ENCODE measurements at places on chromosomes 11 and 22.

GRCh38 chr11:121630041-121630440 lies 177.3 kb upstream of the SORL1-AS1 start:
- DNase-seq = no peak

DNA sequence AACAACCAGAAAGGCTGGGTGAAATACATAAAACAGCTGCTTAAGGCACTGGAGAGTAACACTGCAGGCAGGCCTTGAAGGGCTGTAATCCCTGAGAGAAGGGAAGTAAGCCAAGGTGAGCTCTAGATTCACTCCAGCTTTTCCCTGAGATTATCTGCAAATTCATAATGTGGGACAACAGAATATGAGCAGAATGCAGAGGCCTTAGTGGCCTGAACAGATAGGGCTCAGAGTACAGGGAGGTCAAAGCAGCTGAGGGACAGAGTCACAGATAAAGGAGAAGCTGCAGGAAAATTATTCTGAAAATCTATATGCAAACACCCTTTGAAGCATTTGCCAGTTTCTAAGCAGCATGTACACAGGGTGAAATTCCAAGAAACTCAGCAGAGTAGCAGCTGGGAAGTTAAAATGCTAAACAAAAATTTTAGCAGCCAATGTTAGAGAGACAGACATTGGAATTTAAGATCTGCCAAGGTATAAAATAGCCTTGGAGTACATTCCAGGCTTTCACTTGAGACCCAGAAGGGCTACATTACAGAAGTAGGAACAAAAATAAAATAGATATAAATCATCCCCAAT lies 48.1 kb upstream of the CWF19L2 start:
- no peak for DNase-seq

GRCh38 chr11:126167488-126167887 lies 44.0 kb downstream of the RPUSD4 start:
- no peak for DNase-seq

- DNase-seq = no peak
These were observed 8.3 kb upstream of the ARL14EP start for GRCh38 chr11:30314625-30315024.

DNA sequence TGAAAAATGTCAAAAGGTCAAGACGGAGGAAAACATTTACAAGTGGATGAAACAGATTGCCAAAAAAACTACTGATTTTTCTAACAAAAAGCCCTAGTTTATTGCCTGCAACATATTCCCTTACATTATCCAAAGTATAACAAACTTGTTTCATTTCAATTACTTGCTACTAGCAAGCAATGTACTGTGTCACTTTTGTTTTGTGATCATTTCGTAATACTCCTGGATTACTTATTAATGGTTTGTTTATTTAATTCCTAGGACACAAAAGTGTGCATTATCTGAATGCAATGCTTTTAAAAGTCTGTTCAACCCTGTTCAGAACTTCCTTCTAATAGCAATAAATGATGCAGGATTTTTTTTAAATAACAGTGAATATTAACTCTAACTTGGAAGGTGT lies 50.9 kb downstream of the CCDC34 start:
- DNase-seq = no peak

- DNase-seq = no peak
These were observed 90.9 kb downstream of the MICAL2 start for GRCh38 chr11:12200991-12201985.

DNA sequence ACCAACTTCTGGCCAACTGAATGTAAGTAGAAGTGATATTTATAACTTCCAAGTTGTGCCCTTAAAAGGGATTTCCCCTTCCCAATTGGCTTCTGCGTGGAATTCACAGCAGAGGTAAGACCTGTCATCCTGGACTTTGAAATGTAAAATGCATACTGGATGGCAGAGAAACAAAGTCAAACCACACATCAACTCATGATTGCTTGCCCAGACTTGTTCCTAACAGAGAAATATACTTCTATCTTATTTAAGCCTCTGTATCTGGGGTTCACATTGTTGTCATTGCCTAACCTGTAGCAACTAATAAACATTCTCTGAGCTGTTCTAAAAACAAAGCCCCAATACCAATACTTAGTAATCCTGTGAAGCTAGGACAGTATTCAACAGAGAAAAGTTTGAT lies 6.2 kb downstream of the ME3 start:
- no peak for DNase-seq

- DNase-seq = no peak
These were observed 412.3 kb upstream of the SYN3 start for GRCh38 chr22:33470456-33470855.

GRCh38 chr22:26416670-26417276 lies 12.3 kb upstream of the ASPHD2 start:
- no peak for DNase-seq

DNA sequence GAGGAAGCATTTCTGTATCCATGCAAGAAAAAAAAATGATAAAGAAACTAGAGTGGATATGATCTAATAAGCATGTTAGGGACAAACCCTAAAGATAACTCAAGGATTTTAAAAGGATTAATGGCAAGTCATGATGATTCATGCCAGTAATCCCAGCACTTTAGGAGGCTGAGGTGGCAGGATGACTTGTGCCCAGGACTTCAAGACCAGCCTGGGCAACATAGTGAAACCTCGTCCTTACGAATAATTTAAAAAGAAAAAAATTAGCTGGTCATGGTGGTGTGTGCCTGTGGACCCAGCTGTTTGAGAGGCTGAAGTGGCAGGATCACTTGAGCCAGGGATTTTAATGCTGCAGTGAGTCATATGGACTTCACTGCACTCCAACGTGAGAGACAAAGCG lies 145.5 kb upstream of the BLID start:
- no peak for DNase-seq

DNA sequence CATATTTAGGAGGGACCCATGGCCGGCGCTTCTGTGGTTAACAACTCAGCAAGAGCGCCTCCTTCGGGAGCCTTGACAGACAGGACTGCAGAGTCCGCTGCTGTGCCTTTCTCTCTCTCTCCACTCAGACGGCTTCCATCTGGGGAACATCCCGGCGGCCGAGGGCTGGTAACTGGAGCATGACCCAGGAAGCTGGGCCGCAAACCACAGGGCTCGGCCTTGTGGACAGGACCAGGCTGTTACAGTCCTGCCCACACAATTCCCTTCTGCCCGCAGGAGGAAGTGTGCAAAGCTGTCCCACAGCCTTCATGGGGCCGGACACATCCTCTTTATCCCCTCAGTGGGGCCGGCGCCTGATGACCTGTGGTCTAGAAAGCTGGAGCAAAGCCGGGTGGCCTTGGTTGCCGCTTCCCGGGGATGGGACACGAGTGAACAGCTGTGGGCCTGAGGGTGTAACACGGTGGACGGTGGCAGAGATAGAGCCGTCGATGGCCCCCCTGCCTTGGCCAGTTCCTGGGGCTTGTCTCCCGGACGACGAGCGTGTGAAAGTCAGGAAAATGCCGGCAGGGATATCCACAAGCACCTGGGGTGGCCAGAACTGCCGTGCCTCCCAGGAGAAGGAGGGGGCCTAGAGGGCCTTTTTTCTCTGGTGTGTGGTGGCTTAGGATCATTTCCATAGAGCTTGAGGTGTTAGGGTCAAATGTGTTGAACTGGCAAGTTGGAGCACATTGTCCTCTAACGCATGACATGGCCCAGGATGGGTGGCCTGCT lies 50.1 kb downstream of the FBLN1 start:
- no peak for DNase-seq

GRCh38 chr11:324156-324555 lies 3.5 kb upstream of the IFITM3 start:
- DNase-seq = no peak

GRCh38 chr22:24107661-24108060 lies 73.6 kb upstream of the SUSD2 start:
- no peak for DNase-seq

DNA sequence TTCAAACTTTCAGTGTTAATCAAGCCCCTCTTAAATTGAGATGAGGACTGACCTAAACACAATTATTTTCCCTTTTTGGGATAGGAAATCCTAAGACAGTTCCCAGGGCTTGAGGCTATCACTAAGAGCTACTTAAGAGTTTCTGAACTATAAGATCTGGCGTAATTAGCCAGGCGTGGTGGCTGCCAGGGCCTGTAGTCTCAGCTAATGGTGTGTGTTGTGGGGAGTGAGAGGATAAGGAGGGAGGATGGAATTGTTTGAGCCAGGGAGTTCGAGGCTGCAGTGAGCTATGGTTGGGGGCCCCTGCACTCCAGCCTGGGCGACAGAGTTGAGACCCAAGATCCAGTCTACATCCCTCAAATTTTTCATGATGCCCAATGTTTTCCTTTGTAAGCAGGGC lies 23.5 kb upstream of the EXPH5 start:
- DNase-seq = no peak

DNA sequence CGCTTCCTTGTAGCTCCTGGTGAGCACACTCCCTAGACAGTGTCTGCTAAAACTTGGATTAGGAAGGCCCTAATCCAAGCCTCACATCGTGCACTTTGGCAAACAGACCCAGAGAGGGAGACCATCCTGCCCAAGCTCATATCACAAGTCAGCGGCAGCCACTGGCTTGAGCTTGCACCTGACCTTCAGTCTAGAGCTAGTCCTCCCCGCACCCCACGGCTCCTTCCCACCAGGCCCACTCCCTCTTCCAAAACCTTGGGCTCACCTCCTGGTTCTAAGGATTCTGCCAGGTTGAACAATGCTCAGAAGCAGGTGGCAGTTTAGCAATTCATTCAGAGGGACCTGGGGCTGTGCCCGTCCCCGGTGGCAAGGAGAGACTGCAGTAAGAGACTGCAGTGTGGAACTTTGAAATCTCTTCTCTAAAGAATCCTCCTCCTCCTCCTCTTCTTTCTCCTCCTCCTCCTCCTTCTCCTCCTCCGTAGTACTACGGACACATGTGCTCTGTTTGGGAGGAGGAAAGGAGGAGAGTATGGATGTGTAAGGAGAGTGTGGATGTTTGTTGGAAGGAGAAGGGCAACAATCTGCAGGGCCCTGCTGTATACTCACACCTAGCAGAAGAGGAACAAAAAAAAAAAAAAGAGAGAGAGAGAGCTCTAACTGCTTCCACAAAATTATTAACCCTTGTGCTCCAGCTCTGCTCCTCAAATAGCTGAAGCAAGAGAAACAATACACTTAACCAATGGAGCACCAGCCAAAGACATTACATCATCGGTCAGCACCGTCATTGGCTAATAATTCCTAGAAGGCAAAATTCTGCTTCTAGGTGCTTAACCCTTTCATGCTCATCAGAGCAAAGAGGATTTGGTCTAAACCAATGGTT lies 6.0 kb downstream of the SYN3 start:
- DNase-seq = no peak

GRCh38 chr11:108239076-108239475 lies 16.2 kb downstream of the ATM start:
- DNase-seq = no peak

- no peak for DNase-seq
These were observed 78.8 kb downstream of the CCDC81 start for GRCh38 chr11:86453290-86454030.

GRCh38 chr11:60170566-60170965 lies 12.3 kb downstream of the MS4A6A start:
- no peak for DNase-seq

- DNase-seq = no peak
These were observed 2.5 kb downstream of the LIF start for GRCh38 chr22:30244066-30244465.

GRCh38 chr11:13674799-13675509 lies 6.5 kb downstream of the FAR1 start:
- DNase-seq = no peak

DNA sequence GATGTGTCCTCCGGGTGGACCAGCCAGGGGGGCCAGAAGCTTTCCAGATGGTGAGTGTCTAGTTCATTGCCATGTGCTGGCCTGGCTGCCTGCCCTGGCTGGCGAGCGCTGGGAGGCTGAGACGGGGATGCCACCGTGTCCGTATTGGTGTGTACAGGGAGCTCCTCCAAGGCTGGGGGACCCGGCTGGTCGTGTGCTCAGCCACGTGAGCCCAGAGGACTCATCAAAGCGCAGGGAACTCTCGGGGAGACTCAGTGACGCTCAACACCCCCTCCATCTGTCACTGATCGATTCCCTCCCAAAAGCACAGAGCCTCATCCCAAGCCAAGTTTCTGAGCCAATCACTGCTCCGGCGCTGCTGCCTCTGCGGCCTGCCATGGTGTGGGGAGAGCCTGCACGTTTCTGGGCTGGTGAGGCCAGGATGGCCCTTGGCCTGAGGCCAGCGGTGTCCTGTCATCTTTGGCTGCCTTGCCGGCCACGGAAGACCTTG lies 423.7 kb downstream of the SHANK2 start:
- no peak for DNase-seq

GRCh38 chr11:8318536-8318935 lies 54.9 kb upstream of the LMO1 start:
- peak; percentile 69 for DNase-seq

- no peak for DNase-seq
These were observed 679 bp upstream of the SSH3 start for GRCh38 chr11:67302571-67303131.

GRCh38 chr11:107916671-107917241 lies 11.5 kb upstream of the RAB39A start:
- peak; percentile 60 for DNase-seq

DNA sequence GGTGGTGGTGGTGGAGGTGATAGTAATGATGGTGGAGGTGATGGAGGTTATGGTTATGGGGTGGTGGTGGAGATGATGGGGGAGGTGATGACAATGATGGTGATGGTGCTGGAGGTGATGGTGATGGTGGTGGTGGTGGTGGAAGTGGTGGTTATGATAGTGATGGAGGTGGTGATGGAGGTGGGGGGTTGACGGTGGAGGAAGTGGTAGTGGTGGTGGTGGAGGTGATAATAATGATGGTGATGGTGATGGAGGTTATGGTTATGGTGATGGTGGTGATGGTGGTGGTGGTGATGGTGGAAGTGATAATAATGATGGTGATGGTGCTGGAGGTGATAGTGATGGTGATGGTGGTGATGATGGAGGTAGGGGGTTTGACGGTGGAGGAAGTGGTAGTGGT lies 16.9 kb upstream of the WNT7B start:
- DNase-seq = no peak

DNA sequence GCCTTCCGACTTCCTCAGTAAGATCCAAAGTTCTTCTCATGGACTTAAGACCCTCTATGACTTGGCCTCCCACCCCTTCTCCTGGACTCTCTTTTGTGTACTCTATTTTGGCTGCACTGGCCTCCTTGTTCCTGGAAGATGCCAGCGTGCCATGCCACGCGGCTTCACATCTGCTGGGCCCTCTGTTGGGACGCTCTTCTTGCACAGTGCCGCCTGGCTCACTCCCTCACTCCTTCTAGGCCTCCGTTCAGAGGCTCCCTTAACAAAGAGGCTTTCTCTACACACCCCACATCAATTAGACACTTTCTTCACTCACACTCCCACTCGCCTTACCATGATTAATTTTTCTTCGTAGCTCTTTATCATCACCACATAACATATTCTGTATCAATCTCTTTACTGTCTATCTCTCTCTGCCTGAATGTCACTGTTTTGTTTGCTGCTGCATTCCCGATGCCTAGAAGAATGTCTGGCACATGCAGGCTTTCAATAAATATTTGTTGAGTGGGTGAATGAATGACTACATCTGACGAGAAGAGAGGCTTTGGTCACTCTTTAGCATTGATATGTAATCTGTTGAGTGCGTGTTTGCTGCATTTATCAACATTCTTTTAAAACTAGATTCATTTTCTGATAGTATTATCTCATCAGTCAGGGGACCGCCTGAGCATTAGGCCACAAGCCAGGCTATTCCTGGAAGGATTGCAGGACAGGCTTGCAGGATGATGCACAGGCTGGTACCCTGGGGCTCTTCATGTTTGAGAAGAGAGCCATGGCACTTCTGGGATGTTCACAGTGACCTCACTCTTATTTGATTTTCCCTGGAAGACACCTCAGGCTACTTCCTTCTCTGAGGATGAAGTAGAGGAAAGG lies 60.6 kb upstream of the AMPD3 start:
- DNase-seq = no peak

- peak; percentile 93 for DNase-seq
These were observed 2.3 kb downstream of the POLR2L start for GRCh38 chr11:839875-840617.
